ENCODE measurements at places on chromosomes 2 and 18. TPM values are rescaled to one million over a fixed set of nuclear protein-coding genes. Genes with fewer than 3 reads are reported as not detected.

ANKRD39 gene
- 22.6 TPM for total RNA-seq

TMEM163 gene
- not detected for total RNA-seq

GRCh38 chr2:29245742-29246382 is 130.6 kb downstream of the CLIP4 start:
- no peak for DNase-seq

- no peak for DNase-seq
Measured at GRCh38 chr2:40458271-40458794, 6.4 kb upstream of the SLC8A1 start.

SLC38A11 gene
- not detected for total RNA-seq

C2orf66 gene
- not detected for total RNA-seq
